ENCODE measurements at places on chromosomes 1 and 21.

- DNase-seq = no peak
These were observed 120.6 kb downstream of the SPSB1 start for GRCh38 chr1:9413071-9413876.

DNA sequence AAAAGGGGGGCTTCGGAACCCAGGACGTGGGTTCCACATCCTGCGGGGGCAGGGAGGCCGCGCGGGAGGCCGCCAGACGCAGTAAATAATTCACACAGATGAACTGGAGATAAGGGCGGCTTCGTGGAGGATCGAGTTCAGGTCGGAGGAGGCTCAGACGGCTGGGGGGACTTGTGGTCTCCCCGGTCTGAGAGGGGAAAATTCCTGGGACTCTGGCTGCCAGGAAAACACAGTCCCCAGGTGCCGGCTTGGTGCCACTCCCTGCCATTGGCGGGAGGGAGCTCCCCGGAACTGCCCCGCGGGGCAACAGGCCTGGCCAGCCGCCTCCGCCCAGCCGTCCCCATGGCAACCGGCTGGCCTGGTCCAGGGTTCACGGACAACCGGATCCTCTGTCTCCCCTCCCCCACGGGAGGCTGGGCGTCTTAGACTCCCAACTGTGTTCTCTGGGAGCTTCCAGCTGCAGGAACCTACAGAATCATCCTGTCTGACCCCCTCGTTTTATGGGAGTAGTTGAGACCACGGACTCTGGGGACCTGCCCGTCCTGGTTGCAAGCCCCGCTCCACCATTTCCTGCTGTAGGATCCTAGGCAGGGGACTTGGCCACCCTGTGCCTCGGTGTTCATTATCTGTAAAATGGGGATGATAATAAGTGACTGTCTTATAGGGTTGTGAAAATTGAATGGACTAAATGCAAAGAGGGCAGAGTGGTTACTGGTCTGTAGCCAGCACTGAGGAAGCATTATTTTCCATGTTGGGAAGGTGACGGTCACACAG, 9.6 kb downstream of the CAMK2N1 start:
- peak; percentile 88 for DNase-seq

DNA sequence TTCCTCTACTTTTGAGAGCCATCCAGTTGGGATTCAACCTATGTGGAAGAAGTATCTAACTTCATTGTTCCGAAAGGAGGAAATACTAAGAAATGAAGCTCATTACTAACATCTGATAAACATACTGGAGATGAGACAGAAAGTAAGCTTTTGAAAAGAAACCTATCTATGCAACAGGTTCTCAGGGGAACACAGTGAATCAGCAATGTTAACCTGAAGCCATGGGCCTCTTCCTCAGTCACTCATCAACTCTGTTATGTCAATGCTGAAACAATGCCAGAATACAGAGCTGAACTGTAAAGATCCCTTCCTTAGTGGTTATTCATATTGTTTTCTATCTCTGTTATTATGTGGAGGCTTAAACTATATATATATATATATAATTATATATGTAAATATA, 55.5 kb upstream of the ESRRG start:
- no peak for DNase-seq

DNA sequence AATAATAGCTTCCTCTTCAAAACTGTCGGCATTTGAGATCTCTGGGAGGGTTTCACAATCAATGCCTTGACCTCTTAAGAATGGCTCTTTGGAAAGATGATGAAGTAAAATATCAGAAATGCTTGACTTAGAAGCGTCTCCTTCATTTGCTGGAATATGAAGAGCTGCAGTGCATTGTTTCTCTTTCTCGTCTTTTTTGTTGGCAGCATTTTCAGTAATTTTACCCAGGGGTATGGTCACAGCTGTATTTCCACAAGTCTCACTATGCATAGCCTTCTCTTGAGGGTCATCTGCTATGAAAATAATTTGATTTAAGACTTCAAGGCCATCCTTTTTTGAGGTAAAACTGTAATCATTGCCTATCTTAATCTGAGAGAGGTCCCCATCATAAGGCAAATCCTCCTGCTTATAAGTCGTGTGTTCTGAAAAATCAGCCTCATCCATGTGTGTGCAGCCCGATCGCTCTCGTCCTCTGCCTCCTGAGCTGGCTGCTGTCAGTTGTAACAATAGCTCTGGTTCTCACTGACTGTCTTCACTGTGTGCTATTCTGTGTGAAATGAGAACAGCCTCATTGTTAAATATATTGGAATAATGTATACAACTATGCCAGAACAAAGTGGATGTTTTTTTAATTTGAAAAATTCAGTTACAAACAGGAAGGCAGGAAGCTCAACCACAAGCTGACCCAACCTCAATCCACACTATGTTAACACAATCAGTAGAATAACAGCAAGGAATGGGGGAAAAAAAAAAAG, 4.5 kb downstream of the AKNAD1 start:
- DNase-seq = peak; percentile 79

DNA sequence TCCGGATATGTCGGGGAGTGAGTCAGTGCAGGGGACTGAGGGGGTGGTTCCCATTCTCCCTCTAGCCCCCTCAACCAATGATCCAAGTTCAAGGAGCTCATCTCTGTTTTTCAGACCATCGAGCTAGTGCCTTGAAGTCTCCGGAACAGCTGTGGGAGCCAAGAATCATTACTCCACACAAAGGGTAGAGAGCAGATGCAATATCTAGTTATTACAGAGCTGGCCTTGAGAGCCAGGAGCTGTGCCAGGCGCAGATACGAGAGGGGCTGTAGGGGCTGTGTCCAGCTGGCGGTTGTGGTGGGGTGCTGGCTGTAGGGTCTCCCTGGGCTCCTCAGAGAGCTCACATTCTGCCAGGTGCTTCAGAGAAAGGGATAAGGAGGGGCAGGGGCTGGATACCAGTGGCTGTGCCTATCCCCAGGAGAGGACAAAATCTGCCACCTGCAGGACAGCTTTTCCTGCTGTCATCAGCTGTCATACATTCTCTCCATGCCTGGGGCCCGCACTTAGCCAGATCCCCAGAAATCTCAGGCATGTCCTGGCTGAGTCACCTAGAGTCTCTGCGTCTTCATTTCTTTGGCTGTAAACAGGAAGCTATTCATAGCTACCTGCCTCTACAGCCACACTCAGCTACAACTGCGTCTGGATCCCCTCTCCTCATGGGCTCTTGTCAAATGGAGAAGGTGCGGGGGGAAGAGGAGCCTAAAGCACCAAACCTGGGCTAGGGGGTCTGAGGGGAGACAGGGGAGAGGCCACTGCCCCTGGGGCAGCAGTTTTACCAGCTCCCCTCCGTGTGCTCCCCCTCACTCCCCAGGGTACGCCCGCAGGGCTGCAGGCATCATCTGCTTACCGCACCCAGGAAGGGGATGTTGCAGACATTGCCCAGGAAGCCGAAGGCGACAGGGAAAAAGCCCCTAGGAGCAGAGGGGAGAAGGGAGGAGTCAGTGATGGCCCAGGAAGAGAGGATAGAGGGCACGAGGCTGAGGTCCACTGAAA, 2.4 kb upstream of the KISS1 start:
- no peak for DNase-seq

DNA sequence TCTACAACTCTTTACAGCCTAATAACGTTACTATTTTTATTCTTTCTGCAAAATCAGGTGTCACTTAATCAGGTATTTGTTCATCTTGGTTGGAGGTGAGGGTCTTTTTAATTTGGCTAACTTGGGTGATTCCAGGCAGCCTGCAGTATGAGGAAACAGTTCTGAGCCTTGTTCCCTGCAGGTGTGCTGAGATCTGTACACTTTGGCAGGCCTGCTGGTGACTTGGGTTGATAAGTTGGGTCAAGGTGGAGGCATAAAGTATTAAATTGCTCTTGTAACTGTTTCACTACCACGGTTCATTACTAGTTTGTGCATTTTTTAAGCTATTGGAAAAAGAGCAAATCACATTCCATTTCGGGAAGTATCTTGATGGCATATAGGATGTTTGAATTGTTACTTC, 10.0 kb downstream of the MAP3K21 start:
- no peak for DNase-seq

DNA sequence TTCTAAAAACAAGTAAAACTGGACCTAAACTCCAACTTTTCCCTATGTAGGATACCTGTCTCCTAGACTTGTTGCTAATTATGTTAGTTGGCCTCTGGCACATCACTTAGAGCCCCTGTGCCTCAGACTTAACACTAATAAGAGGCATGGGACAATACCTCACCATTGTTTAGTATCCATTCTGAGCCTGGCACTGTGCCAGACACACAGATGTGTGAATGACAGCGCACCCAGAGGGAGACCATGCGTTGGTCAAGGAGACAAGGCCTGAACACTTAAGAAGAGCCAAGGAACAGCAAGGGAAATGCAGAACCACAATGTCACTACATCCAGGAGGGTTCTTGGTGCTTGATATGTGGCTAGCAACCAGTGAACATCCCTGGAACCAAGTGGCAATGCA, 189.1 kb downstream of the FGGY start:
- DNase-seq = no peak

GRCh38 chr1:32142446-32143301, 34.8 kb downstream of the KPNA6 start:
- peak; percentile 24 for DNase-seq

DNA sequence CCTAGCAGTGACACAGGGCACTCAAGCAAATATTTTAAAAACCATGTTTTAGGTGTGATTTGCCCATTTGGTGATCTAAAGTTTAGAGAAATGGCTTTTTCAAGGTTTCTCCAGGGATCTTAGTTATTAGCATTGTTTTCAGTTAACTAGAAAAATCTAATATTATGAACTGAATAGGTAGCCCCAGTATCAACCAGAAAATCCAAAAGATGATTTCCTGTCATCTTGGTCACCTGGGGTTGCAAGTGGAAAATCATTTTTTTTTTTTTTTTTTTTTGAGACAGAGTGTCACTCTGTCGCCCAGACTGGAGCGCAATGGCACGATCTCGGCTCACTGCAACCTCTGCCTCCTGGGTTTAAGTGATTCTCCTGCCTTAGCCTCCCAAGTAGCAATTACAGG, 106.6 kb upstream of the FMN2 start:
- DNase-seq = no peak

DNA sequence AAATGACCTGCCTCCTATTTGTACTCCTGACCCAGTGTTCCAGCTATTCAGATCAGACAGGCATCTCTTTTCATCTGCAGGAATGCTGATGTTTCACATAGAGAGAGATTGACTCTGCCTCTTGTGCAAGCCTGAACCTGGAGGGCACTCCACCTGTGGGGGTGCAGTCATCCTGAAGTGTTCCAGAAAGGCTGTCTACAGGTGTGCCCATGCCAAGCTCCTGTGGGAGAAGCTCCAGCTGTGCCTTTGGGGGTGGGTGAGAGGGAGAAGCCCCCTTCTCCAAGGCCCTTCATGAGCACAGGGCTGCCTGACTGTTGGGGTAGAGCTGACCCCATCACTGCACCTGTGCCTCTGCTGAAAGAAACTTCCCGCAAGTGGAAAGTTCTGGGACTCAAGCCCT, 22.8 kb downstream of the IFI44 start:
- no peak for DNase-seq

GRCh38 chr1:234845836-234846235, 235.9 kb upstream of the IRF2BP2 start:
- DNase-seq = no peak

GRCh38 chr1:74010206-74010605, 187.8 kb downstream of the LRRIQ3 start:
- DNase-seq = no peak

DNA sequence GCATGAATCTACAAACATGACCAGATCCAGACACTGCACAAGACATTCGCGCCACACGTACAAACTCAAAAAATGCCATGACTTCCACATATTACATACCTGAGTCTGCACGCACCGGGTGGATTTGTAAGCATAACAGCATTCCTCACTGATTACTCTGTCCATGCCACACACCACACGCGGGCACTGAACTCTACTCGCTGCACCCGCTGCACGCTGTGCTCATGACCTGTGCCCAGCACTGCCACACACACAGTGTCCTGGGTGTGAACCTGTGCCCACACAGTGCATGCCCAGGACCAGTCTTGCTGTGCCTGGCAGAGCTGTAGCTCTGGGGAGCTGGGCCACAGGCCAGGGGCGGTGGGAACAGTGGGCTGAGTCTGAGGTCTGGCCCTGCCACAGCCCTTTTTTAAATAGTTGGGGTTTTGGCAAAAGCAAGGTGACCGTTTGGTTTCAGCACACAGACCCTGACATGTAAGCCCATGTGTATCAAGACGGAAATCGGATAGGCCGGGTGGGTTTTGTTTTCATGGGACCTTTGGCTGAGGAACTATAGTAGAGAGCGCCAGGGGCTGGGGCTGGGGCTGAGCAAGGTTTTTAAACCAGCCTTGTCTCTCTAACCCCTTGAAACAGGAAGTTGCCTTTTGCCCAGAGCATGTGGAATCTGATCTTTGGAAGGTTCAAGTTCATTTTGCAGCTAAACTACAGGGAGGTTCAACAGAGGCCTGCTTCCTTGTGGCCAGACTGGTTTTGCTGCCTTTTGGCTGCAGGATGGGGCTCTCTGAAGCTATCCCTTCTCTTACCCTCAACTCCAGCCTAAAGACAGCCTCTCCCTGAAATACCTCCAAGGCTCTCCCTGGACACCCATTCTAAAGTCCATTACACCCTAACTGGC, 12.3 kb upstream of the GOLT1A start:
- DNase-seq = no peak

- no peak for DNase-seq
These were observed 92.1 kb upstream of the IPO9 start for GRCh38 chr1:201736707-201737320.

DNA sequence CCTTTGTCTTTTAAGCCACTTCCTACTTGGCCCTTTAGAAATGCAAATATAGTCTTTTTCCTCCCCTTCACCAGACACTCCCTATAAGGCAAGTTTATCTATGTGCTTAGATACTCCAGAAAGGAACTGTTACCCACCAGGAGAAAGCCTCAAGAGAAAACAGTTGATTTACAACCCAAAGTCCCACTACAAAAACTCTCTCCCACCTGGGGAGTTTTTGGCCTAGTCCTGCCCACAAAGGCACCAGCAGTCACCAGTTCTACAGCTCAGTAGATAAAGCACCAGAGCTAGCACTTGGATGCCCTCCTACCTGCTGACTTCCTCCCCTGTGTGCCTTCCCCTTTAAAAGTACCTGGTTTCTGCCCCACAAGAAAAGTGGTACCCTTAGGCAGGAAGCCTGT, 27.7 kb upstream of the HAO2 start:
- no peak for DNase-seq

DNA sequence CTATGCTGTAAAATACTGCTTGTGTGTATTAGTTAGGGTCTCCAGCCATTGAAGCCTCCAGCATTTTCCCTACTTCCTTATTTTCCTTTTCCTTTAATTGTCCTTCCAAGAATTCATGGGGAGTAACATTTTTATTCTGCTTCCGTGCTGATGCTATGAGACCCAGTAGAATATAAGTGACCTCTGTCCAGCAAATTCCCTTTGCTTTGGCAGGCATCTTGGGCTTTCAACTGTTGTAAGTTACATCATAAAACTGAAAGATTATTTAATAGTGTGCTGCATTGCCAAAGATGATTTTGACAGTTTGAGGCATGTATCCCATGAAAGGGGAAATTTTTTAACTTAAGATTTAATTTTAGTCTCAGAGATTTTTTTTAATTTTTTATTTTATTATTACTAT, 48.1 kb upstream of the B3GALT2 start:
- no peak for DNase-seq

DNA sequence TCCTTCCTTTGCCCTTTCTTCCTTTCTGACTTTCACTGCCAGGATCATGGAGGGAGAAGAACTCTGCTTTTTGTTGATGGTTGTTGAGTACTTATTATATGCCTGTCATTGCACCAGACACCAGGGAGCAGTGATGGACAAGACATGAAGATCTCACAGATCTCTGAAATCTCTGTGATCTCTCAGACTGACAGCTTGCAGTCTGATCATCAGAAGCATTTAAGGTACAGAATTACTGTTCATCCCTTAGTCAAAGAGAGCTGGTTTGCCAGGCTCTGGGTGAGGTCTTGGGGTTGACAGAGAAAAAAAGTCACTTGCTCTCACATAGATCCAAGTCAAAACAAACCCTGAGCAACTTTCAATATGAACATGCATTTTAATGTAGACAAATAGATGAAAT, 299.5 kb upstream of the FMN2 start:
- no peak for DNase-seq
